Activated CD4-positive, alpha-beta T cell treated with anti-CD3 and anti-CD28 coated beads, Interleukin-2, amount 50 U/mL, for 1 hour (primary cell): ENCODE measurements at places on chromosomes 2 and 18.

DNA sequence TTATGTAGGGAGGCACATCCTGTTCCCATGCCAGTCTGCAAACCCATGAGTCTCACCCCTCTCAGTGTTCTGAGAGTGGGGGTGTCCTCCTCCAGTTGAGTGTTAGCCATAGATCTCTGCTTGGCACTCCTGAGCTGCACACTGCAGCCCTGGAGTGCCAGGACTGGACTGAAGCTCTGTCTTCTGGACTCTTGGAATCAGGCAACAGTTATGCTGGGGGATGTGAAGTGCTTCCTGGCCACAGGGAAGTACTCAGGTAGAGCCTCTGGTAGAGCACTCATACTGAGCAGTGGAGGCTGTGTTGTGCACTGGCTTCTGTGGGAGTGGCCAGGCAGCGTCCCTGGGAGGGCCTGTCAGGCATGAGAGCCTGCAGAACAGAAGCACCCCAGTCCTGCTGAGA, 43.0 kb downstream of the SERPINB7 start:
- DNase-seq: no peak

DNA sequence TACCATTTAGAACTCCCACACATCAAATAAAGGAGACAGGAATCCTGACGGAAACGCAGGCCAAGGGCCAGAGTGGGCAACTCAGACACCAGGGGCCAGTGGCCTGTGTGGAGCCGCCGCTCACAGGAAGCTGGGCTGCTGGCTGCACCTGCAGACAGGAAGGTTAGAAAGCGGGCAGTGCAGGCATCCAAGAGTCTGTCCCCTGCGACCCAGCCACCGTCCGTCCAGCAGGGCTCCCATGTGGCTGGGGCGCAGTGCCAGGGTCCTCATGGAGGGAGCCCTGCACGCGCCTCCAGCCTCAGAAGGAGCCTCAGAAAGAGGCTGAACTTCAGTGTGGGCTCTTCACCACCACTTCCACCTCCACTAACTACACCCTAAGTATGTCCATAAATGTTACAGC, 2.5 kb upstream of the ANO7 start:
- no peak for DNase-seq

DNA sequence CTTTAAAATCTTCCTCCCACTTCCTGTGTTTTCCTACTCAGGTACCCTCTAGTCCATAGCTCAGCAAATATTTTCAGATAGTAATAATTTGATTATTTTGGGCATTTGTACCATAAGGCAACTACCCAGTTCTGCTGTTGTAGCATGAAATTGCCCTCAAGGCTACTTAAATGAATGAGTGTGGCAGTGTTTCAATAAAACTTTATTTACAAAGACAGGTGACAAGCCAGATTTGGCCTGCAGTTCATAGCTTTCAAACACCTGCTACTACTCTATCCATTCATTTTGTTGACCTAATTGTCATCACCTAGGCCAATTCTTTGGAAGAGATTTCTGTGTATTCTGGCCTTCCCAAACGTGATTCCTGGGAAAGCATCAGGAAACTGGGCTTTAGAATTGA, 28.9 kb downstream of the NYAP2 start:
- no peak for DNase-seq

DNA sequence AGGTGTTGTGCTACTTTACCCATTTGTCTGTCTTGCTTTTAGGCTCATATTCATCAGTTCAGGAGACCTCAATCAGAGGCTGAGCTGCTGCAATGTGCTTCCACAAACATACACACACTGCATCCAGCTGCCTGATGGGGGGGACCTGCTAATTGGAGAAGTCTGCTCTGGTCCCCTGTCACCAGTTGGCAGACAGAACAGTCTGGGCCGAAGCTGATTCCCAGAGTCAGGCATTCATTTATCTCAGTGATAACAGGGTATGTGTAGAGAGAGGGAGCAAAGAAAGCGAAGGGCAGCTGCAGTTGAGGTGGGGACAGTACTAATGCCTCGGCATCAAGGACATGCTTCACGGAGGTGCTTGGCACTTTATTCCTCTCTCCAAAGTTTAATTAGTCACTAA, 584.3 kb upstream of the PIK3C3 start:
- DNase-seq: no peak

GRCh38 chr18:76433788-76434187, 61.3 kb downstream of the ZNF516 start:
- no peak for DNase-seq

GRCh38 chr2:33488178-33488690, 11.8 kb downstream of the RASGRP3 start:
- no peak for DNase-seq

- no peak for DNase-seq
Observed at GRCh38 chr2:77977471-77978063, 455.4 kb upstream of the LRRTM4 start.

GRCh38 chr2:64612575-64613195, 41.0 kb downstream of the SERTAD2 start:
- DNase-seq: no peak

DNA sequence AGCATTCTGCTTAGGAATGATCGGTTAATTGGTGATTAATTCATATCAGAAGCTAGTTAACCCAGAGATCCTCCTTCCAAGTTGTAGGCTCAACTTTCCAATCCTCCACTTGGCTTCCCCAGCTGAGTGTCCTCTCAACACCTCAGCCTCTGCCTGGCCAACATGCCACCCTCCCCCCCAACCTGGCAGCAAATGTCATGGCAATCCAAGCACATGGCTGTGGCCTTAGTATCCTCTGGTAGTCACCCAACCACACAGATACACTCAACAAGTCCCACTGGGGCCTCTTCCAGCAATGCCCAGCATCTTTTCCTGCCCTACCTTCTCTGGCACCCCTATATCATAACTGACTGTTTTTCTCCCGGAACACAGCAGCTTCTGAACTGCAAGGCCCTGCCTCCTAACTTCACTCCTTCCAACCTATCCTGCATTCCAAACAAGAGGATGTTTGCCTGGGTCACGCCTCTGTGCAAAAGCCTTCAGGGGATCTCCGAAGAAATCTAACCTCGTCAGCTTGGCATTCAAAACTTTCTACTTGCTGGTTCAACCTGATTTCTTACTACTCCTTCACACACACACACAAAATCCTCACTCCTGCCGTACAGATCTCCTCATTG, 195.0 kb downstream of the CYP26B1 start:
- no peak for DNase-seq

DNA sequence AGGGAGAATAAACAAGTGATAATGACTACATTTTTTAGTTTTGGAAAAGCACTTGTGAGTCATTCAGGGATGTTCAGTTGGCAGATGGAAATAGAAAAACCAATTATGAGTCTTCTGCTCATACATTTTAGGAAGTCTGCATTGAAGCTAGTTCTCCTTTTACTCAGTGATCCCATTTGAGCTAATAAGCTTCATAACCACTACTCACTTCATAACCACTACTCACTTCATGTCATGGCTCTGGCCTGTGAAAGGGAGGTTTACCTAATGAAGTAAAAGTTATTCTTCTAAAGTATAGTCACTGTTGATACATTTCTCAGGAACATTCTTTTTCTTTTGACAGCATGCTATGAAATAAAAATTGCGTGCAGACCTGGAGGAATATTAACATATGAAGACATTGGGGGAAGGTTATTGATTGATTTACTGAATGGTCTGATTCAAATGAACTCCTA, 948.7 kb downstream of the TSN start:
- no peak for DNase-seq

DNA sequence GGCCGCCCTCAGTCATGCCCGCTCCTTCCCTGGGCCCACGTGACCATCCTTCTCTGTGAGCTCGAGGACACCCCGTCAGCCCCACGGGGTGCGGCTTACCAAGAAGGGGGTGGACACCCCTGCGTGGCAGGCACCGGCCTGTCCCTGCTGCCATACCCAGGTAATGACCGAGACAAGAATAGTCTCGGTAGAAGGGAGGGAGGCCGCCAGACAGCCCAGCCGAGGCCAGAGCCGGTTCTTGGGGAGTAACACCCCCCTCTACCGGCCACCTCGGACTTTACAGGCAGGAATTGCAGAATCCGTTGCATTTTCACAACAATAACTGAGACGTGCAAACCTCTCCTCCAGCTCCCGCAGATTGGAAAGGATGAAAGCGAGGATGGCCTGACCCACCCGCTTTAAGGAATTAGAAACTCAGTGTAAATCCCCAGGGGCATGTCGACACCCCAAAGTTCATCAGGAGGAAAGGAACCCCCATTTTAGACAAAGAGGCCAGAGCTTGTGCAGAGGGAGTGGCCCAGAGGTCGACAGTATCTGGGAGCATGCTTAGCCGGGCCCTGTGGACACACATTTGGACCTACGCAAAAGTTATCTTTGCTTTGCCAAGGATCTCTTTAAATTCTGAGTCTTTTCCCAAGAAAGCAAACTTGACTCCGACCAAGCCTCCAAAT, 60.1 kb upstream of the GLI2 start:
- DNase-seq: peak; percentile 44

DNA sequence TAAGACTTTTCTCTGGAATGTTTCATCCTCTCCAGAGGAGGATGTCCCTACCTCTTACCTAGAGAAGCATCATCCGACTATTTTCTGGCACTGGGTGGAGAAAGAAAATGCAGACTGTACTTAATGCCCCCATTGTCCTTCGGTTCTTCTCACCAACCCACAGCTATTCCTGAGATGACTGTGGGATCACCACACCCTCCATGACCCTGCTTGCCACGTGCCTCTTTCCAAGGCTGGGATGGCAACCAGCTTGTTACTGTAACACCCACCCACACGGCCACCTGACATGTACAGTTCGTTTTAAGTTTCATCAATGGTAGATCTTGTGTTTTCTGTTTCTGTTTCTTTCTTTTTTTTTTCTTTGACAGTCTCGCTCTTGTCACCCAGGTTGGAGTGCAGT, 365.2 kb downstream of the FBXO15 start:
- no peak for DNase-seq

GRCh38 chr2:16151281-16151570, 210.9 kb downstream of the MYCN start:
- DNase-seq: no peak

DNA sequence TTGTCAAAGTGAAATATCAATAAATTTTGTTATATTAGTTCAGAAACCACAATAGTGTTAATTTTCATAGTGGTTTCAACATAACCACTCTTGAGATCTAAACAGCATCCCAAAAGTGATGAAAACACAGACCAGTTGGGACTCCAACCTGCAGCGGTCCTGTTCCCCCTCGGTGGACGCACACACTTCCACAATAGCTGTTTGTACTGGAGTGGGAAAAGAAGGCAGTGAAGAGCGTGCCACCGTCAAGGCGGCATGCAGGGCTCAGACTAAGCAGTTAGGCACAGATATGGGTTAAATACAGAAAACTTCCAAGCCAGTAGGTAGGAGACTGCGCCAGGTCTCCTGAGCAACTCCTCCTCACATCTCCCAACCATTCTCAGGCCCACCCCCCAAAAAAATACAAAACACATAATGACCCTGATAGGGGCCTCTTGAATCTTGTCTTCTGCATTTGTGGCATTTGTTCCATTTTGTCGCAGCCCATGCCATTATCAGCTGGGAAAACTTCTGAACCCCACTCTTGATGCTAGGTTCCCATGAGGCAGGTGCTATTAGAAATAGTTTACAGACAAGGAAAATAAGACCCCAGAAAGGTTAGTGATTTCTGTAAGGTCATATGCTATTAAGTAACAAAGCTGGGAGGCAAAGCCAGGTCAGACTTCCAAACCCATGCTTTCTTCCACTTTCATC, 57.7 kb downstream of the GORASP2 start:
- no peak for DNase-seq

DNA sequence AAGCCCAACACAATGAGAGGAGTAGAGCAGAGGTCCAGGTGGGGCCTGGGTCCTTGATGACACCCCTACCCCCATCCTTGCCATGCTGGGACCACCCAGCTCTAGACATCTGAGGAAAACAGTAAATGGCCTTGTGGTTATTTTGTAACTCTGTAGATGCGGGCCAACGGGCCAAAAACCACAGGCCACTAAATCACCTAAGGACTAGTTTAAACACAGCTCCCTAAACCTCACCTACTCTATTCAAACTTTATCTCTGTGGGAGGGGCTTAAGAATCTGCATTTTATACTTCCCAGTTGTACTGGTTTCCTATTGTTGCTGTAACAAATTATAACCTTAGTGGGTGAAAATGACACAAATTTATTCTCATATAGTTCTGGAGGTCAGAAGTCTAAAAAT, 19.0 kb upstream of the SERTAD2 start:
- no peak for DNase-seq

- DNase-seq: no peak
Observed at GRCh38 chr2:124570872-124571271, 545.8 kb downstream of the CNTNAP5 start.

- DNase-seq: no peak
Observed at GRCh38 chr2:179850188-179850587, 11.2 kb downstream of the ZNF385B start.

DNA sequence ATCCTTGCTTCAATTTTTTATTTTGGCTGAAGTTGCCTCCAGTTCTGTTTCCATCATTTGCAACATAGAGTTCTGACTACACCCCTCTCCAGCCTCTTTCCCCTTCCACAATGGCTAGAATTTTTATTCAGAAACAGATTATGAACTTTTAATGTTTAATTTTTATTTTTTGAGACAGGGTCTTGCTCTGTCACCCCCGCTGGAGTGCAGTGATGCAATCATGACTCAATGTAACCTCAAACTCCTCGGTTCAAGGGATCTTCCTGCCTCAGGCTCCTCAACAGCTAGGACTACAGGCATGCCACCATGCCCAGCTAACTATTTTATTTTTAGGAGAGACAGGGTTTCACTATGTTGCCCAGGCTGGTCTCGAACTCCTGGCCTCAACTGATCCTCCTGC, 2.8 kb downstream of the NTSR2 start:
- DNase-seq: no peak

DNA sequence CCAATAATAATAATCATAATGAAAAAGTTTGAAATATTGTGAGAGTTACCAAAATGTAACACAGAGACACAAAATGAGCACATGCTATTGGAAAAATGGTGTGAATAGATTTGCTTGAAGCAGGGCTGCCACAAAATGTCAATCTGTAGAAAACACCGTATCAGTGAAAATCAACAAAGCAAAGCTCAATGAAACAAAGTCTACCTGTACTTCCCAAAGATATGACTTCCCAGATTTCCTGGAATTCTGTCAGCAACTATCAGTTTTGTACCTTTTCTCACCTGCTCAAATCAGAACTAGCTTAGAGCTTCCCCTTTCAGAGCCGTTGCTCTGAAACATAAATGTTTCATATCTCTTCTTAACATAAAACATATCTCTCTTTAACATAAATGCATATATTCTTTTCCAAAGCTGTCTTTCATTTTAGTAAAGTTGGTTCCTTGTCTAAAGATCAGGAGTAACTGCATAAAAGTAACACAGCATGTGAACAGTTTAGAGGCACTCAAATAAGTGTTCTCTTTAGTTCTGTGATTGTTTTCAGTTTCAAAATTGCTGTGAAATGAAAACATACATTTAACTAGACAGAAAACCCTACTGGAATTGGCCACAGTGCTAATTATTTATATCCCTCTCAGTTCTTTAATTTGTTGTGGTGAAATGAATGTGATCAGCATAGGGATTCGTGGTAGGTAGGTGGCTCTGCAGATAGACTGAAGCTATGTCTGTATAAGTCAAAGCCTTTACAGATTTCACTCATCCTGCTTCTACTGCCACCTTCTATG, 262.5 kb downstream of the KCNJ3 start:
- no peak for DNase-seq

GRCh38 chr2:71716697-71717624, 263.6 kb downstream of the DYSF start:
- DNase-seq: no peak
